Left ventricle myocardium superior (tissue), 1 donor: ENCODE measurements at places on chromosomes 2 and 18. TPM values are rescaled to one million over a fixed set of nuclear protein-coding genes. Genes with fewer than 3 reads are reported as not detected.

TMEM17 gene
- total RNA-seq, result 1.4 TPM

NT5DC4 gene
- total RNA-seq, result not detected

GRCh38 chr2:68951899-68952298 is 794 bp downstream of the GKN2 start:
- no peak for DNase-seq

GRCh38 chr18:39699340-39699964 is 2133.9 kb upstream of the CELF4 start:
- no peak for DNase-seq

DNA sequence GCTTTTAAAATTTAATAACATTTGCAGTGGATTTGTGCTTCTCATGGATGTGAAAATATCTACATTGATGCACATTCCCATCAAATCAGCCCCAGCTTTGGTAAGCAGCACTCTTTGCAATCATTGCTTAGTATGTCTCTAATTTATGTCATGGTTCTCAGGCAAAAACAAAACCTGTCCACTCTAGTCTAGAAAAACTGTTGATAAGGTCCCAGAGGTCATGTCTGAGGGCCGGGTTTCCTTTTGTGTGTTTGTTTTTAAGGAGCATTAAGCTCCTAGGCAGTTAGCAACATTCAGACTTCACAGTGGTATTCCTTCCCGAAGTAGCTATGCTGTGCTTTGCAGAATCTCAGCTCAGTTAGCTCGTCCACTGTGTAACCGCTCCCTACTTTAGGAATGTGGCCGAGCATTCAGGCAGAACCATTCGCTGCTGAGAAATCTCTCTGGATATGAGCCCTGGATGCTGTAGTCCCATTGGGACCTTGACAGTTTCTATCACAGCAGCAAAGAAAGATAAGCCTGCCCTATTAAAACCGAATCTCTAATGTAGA is 4.0 kb downstream of the DIPK1C start:
- no peak for DNase-seq

- no peak for DNase-seq
Observed at GRCh38 chr2:147712051-147712450, 132.8 kb upstream of the ACVR2A start.

WDFY1 gene
- 12.4 TPM for total RNA-seq

DNA sequence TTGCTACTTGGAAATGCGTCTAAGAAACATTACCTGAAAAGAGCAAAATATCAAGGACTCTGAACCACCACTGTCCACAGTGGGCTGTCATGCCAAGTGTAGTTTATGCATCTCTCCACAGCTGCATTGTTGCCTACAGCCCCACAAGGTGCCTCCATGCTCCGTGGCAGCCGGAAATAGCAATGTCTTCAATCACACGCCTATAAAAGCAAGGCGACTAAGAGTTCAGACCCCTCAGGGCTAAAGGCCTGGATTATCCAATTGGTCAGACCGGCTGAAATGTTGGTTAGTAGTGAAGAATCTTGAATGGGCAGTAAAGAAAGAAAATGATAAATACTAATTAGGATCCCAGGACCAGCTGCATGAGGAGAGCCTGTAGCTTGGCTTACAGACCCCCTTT is 114.0 kb upstream of the SLC35G4 start:
- no peak for DNase-seq

CIB4 gene
- not detected for total RNA-seq

GRCh38 chr2:159903443-159904126 is 105.6 kb upstream of the CD302 start:
- DNase-seq, result peak; percentile 22

GRCh38 chr2:128779301-128780095 is 460.8 kb upstream of the HS6ST1 start:
- no peak for DNase-seq

DNA sequence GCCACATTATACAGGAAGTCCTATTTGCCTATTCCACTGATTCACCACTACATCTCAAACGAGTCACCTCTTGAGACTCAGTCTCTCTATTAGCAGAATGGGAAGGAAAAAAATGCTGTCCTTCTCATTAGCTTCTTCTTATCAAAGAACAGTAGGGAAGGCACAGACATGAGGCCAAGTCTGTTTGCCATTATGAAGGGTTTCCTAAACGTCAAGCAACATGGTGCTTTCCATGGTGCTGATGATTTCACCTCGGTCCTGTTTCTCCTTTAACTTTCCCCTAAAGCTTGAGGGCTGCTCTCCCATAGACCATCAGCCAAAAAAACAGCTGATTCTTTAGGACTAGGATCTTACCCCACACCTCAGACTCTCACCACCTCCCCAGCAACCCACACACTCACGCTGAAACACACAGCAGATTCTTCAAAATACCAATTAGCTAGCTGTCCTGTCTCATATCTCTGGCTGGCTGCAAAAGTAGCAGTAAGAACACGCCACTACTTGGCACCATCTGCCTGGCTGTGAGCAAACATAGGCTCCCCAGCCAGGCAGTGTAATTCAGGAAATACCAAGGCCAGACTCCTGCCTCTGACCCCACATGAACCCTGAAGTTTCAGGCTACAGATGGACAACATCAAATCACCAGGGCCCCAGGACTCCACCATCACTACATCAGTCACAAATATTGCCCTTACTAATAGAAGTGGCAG is 30.5 kb downstream of the GALNT14 start:
- DNase-seq, result no peak

- DNase-seq, result no peak
Observed at GRCh38 chr18:77004555-77005380, 127.8 kb downstream of the MBP start.

GRCh38 chr18:33291539-33291938 is 149.0 kb downstream of the CCDC178 start:
- no peak for DNase-seq

NPPC gene
- total RNA-seq, result 7.2 TPM

PLGLB2 gene
- total RNA-seq, result 1.7 TPM

GRCh38 chr2:127593228-127594115 is 52.5 kb upstream of the GPR17 start:
- DNase-seq, result peak; percentile 26
